ENCODE measurements at places on chromosomes 3 and 15.

DNA sequence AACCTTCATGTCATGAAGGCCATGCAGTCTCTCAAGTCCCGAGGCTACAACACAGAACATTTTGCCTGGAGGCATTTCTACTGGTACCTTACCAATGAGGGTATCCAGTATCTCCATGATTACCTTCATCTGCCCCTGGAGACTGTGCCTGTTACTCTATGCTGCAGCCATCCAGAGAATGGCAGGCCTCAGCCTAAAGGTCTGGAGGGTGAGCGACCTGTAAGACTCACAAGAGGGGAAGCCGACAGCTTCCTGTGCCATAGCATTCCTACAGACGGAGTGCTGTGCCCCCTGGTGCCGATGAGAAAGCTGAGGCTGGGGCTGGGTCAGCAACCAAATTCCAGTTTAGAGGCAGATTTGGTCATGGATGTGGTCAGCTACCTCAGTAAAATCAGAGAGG is 51.3 kb upstream of the CADPS start:
- DNase-seq = no peak

GRCh38 chr3:15794303-15794771 is 3.4 kb downstream of the ANKRD28 start:
- no peak for DNase-seq

- no peak for DNase-seq
Observed at GRCh38 chr3:195892105-195893043, 16.0 kb downstream of the TNK2 start.

DNA sequence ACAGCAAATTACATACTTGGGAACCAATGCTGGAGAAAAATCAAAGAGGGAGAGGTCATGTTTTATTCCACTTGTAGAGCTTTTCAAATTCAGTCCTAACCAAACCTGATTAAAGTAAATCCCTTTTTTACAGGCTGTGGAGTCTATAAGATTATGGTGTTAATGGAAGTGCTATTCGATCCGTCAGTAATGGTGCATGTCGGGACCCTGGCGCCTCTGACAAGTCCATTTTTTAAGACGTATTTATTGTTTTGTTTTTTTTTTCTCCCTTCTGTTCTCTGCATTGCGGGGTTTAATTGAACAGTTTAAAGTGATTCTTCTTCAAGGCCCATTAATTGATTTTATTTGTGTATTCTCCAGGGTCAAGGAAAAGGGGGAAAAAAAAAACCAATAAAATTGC is 725.9 kb downstream of the TUSC7 start:
- DNase-seq = no peak

- DNase-seq = peak; percentile 47
Observed at GRCh38 chr15:89129123-89129815, 41.0 kb downstream of the ABHD2 start.
